Activated T-cell treated with anti-CD3 and anti-CD28 coated beads, Interleukin-2, amount 50 U/mL, for 48 hours (primary cell): ENCODE measurements at places on chromosomes 4 and X.

- no peak for DNase-seq
Measured at GRCh38 chrX:55668084-55668483, 44.9 kb downstream of the FOXR2 start.

DNA sequence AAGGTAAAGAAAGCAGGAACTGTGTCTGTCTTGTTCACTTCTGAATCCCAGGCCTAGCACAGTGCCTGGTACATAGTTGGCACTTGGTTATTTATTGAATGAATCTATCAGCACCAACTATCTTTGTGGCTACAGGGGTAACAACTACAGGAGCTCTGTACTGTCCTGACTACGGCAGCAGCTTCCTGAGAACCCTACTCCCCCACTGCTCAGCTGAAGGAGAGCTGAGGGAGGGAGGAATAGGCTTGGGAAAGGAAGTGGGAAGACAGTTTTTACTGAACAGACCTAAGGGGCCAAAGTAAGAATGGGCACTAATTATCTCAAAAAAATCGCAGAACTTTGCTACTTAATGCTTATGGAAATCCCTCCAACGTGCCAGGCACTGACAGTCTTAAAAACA is 156.1 kb upstream of the RAPGEF2 start:
- DNase-seq: no peak

DNA sequence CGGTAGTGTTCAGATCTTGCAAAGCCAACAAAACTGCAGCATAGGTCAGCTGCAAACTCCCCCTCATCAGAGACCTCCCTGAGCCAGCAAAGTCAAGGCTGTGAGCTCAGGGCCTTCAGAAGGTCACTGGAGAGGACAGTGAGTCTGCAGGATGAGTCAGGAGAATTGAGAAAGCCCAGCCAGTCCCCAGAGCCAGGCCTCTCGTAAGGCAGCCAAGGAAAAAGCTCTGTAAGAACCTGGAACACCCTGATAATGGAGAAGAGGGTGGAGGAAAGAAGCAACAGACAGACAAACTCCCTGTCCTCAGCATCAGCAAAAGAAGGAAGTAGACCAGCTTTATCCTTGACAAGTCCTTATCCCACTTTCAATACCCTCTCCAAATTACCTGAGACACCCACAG is 33.0 kb downstream of the GRIA3 start:
- no peak for DNase-seq

- no peak for DNase-seq
Measured at GRCh38 chr4:85399270-85399669, 75.7 kb upstream of the ARHGAP24 start.

- no peak for DNase-seq
Measured at GRCh38 chrX:41116948-41117347, 31.7 kb downstream of the USP9X start.
